Fibroblast of the aortic adventitia (primary cell): ENCODE measurements at places on chromosomes 7 and 10. TPM values are rescaled to one million over a fixed set of nuclear protein-coding genes. Genes with fewer than 3 reads are reported as not detected.

Gene H2BK1
- total RNA-seq: not detected in 2 replicates

Gene ATE1
- total RNA-seq: 39.9 and 53.2 TPM in 2 replicates

Gene JMJD1C
- total RNA-seq: 77.2 and 120 TPM in 2 replicates

Gene PNLIPRP2
- not detected in 2 replicates for total RNA-seq

Gene CRHR2
- not detected in 2 replicates for total RNA-seq

- DNase-seq: no peak
These were observed 657.9 kb downstream of the NXPH1 start for GRCh38 chr7:9091282-9091681.

DNA sequence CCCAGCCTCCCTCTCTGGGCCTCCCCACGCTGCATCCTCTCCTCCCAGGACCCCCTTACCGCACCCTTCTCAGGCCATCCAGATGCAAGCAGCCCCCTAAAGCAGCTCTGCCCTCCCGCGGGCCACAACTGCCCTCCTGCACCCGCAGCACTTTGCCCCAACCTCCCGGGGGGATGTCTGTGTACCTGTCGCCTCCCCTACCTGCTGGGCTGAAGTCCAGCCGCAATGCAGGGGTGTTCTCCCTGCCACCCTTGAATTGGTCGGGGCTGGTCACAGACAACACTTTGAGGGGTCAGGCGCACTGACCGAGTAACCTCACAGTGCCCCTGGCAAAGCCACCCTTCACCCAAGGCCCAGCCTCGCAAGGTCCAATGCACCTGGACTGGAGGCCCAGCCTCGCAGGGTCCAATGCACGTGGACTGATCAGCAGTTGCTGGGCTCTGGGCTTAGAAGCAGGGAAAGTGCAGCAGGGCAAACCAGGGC, 8.3 kb upstream of the CALML5 start:
- DNase-seq: no peak

- no peak for DNase-seq
These were observed 82.6 kb downstream of the CACNB2 start for GRCh38 chr10:18222866-18223265.

GRCh38 chr7:112908086-112908485, 117.9 kb upstream of the TMEM168 start:
- DNase-seq: no peak

GRCh38 chr10:99421233-99421739, 9.1 kb downstream of the GOT1 start:
- DNase-seq: no peak

- DNase-seq: no peak
These were observed 7.0 kb upstream of the HOXA11 start for GRCh38 chr7:27191833-27192545.

- DNase-seq: no peak
These were observed 49.5 kb upstream of the ZNF32 start for GRCh38 chr10:43698156-43698555.

- DNase-seq: no peak
These were observed 859.4 kb downstream of the TYW1 start for GRCh38 chr7:67856046-67856445.

DNA sequence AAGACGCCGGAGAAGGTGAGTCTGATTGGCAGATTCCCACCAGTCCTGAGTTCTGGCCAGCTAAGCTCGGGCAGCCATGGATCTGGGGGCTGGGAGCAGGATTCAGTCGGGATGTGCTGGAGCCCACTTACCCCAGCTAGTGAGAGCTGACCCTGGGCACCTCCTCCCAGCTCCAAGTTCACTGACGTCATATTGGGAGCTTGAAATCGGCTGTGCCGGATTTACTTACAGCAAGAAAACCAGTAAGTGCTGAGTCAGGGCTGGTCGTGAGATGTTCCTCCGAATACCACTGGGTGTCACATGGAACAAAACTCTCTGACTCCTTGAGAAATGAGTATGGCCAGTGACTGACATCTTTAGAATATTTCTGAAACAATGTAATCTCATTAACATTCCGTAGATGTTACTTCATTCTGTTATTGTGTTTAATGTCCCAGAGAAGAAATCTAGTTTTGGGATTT, 621.2 kb downstream of the SDK1 start:
- peak; percentile 55 for DNase-seq

DNA sequence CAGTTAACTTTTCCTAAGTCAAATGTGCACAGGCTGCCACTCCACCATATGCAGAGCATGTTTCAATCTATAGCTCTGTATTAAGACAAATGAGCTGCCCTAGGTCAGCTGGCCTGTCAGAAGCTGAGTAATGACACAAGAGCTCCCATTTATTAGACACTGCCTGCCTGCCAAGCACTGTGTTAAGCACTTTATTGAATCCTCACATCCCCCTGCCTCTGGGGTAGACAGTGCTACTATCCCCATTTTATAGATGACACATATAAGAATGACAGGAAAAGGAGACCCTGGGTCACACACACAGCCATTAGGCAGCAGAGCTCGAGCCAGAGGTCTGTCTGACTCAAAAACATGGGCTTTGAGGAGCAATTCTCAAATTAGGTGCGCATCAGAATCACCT, 179.8 kb upstream of the PDE1C start:
- DNase-seq: no peak

DNA sequence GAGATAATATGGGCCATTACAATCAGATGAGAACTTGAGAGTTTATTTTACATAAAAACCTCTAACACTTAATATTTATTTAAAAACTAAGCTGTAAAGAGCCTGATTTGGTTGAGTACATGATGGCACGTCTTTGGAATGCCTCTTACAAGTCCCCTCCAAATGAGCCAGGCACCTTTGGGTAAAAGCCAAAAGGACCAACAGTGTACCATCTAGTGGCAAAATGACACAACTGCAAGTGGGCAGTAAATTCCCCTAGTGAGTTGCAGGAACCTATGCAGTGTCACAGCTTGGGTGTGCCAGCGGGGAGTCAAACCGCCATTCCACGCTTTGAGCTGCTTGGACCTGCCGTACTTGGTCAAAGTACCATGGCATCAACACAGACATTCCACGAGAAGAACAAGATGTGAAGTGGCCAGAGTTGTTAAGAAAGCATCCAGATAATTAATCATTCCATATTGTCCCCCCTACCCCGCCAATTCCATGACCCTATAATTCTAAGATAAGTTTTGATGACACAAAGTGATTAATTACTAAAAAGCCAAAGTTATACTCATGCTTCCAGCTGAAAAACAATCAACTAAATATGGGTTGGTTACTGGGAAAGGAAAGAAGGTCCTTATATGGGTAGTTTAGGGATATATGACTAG, 115.2 kb downstream of the SORBS1 start:
- DNase-seq: peak; percentile 82

- DNase-seq: peak; percentile 74
These were observed 4.9 kb downstream of the SMURF1 start for GRCh38 chr7:99139036-99139435.
